ENCODE measurements at places on chromosomes 7 and 10.

GRCh38 chr7:122790132-122790531, 87.4 kb upstream of the RNF148 start:
- no peaks in the 10 kb centered on the region for H3K36me3 ChIP-seq
- H3K4me3 ChIP-seq = no peak overlapping the region
- no peaks in the 10 kb centered on the region for H3K27me3 ChIP-seq
- no peak for DNase-seq
- no peaks in the 10 kb centered on the region for H3K4me1 ChIP-seq

GRCh38 chr7:127920787-127921438, 110.3 kb downstream of the LRRC4 start:
- no peak for DNase-seq
- H3K36me3 ChIP-seq = no peaks in the 10 kb centered on the region
- H3K27ac ChIP-seq = no peak overlapping the region
- H3K27me3 ChIP-seq = no peaks in the 10 kb centered on the region

- H3K4me1 ChIP-seq = peaks cover 16% of the 10 kb centered on the region
- no peak overlapping the region for H3K27ac ChIP-seq
- no peaks in the 10 kb centered on the region for H3K36me3 ChIP-seq
These were observed 603 bp upstream of the HECW1 start for GRCh38 chr7:43111630-43112458.

GRCh38 chr7:38506004-38506403, 125.2 kb downstream of the AMPH start:
- DNase-seq = no peak
- no peaks in the 10 kb centered on the region for H3K4me1 ChIP-seq
- no peak overlapping the region for H3K27ac ChIP-seq
- H3K27me3 ChIP-seq = no peaks in the 10 kb centered on the region
- H3K4me3 ChIP-seq = no peak overlapping the region

DNA sequence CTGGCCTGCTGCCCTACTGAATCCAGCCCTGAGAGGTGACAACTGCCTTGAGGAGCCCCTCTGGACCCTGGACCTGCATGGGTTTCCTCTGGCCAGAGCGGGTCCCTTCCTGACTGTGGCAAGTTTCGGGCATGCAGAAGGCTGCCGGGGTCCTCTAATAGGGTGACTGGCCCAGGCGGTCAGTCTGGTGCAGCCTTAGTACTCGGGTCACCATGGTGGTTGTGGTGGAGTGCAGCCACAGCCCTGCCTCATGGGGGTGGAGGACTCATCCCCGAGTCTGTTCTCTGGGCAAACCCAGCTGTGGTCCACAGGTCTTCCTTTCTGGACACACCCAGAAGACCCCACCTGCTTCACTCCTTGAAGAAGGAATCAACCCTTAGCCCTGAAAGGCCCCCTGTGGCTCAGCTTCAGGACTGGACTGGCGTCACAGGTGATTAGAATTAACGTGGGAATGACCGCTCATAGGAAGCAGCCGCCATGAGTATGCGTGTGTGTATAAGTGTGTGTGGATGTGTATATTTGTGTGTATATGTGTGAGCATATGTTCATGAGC, 28.7 kb downstream of the RAMP3 start:
- H3K27me3 ChIP-seq = no peaks in the 10 kb centered on the region
- no peak overlapping the region for H3K27ac ChIP-seq
- no peak overlapping the region for H3K4me3 ChIP-seq
- DNase-seq = no peak

DNA sequence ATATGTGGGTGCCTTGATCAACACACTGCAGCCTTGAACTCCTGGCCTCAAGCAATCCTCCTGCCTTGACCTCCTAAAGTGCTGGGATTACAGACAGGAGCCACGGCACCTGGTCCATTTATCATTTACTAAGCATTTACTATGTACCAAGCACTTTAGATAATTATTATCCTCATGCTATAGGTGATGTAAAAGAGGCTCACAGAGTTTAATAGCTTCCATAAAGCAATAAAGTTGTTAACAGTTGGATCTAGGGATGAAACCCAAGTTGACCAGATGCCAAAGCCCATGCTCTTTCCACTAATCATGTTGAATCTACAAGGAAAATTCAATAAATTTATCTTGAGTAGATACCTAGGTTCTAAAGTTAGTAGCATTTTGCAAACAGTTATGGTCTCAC, 5.0 kb downstream of the NAPEPLD start:
- H3K4me1 ChIP-seq = peaks cover 7% of the 10 kb centered on the region
- no peak overlapping the region for H3K4me3 ChIP-seq
- H3K27me3 ChIP-seq = no peaks in the 10 kb centered on the region
- H3K27ac ChIP-seq = no peak overlapping the region
- no peaks in the 10 kb centered on the region for H3K36me3 ChIP-seq
- no peak for DNase-seq

GRCh38 chr10:111811517-111811916, 372.0 kb downstream of the GPAM start:
- H3K36me3 ChIP-seq = no peaks in the 10 kb centered on the region
- no peaks in the 10 kb centered on the region for H3K27me3 ChIP-seq
- DNase-seq = no peak
- H3K27ac ChIP-seq = no peak overlapping the region
- H3K4me1 ChIP-seq = no peaks in the 10 kb centered on the region
- H3K4me3 ChIP-seq = no peak overlapping the region

- H3K27ac ChIP-seq = peak overlapping the region; percentile 88
- H3K4me1 ChIP-seq = peaks cover 63% of the 10 kb centered on the region
- no peaks in the 10 kb centered on the region for H3K27me3 ChIP-seq
- H3K4me3 ChIP-seq = no peak overlapping the region
- peak; percentile 81 for DNase-seq
These were observed 15.8 kb upstream of the TRIM8 start for GRCh38 chr10:102628451-102628911.

- no peak overlapping the region for H3K4me3 ChIP-seq
- no peak for DNase-seq
- no peaks in the 10 kb centered on the region for H3K4me1 ChIP-seq
These were observed 55.8 kb downstream of the HBP1 start for GRCh38 chr7:107224374-107225223.

DNA sequence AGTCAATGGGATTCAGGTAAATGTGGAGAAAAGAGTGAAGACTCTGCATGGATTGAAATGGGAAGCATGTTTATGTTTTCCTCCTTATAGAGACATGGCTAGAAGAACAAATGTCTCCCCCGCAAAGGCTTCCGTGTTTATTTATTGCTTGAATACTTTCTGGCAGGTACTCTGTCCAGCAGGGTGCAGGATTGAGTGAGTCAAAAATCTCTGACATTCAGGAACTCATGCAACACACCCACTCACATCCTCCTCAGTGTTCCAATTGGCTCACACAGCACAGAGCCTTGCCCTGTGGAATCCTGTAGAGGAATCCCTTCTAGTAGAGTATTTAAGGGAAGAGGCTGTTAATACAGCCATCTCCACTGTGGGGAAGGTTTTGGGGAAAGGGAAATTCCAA, 290.3 kb upstream of the VWC2 start:
- H3K36me3 ChIP-seq = no peaks in the 10 kb centered on the region
- DNase-seq = no peak
- H3K27me3 ChIP-seq = no peaks in the 10 kb centered on the region
- H3K4me3 ChIP-seq = no peak overlapping the region

DNA sequence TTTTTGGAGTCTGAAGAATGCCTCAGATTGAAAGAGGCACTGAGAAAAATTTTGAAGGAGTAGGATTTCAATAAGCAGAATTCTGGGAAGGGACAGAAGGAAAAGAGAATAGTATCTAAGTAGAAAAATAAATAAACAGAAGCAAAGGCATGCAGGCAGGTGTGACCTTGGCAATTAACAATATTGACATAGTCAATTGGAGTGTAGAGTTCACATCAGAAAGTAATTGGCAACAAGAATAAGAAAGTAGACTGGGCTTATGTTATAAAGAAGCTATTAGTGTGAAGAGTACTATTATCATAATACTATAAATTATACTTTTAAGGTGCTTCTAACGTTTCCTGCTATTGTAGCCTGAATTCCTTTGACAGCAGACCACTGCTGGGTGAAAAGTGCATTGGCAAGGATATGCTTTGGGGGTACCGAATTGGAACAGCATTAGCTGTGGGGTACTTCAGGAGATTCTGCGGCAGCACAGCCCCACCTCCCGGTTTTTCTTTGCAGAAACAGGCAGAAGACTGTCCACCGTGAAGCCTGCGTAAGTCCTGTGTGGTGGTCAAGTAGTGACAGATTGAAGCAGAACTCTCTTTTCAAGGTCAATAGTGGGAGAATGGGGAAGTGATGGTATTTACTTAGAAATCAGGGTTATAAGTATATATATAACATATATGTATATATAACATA, 357.0 kb downstream of the THSD7A start:
- no peak overlapping the region for H3K4me3 ChIP-seq
- H3K4me1 ChIP-seq = no peaks in the 10 kb centered on the region
- H3K36me3 ChIP-seq = no peaks in the 10 kb centered on the region
- no peaks in the 10 kb centered on the region for H3K27me3 ChIP-seq
- DNase-seq = no peak

- no peaks in the 10 kb centered on the region for H3K27me3 ChIP-seq
- no peak for DNase-seq
- no peak overlapping the region for H3K4me3 ChIP-seq
- no peaks in the 10 kb centered on the region for H3K36me3 ChIP-seq
- H3K27ac ChIP-seq = peak overlapping the region; percentile 5
These were observed 171.5 kb downstream of the PRPF18 start for GRCh38 chr10:13758312-13758711.

- H3K4me3 ChIP-seq = no peak overlapping the region
- peaks cover 5% of the 10 kb centered on the region for H3K4me1 ChIP-seq
- H3K27me3 ChIP-seq = no peaks in the 10 kb centered on the region
- H3K27ac ChIP-seq = no peak overlapping the region
- no peak for DNase-seq
These were observed 63.0 kb downstream of the MINDY3 start for GRCh38 chr10:15797346-15797745.

GRCh38 chr7:33261585-33261984, 132.2 kb downstream of the BBS9 start:
- no peaks in the 10 kb centered on the region for H3K4me1 ChIP-seq
- no peaks in the 10 kb centered on the region for H3K27me3 ChIP-seq
- H3K27ac ChIP-seq = no peak overlapping the region
- no peak for DNase-seq
- no peaks in the 10 kb centered on the region for H3K36me3 ChIP-seq
- no peak overlapping the region for H3K4me3 ChIP-seq

DNA sequence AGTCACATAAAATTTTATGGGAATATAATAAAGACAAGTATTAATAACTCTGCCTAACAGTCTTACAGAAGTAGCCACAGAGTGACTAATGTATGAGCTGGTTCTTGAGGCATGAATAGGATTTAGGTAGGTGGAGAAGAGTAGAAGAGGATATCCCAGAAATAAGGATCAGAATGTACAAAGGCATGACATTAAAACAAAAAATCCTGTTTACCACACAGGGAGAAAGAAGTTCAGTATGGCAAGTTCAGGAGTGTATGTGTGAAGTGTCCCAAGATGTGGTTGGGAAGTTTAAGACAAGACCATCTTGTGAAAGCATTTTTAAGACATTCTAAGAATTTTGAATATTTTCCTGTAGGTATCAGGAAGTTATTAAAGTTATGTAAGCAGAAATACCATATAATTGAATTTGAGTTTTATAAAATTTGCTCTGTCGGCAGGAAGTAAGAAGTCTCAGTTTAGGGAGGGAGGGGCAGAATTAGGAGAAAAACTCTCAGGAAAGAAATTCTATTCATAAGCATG, 64.7 kb upstream of the CAV2 start:
- H3K36me3 ChIP-seq = no peaks in the 10 kb centered on the region
- peaks cover 20% of the 10 kb centered on the region for H3K4me1 ChIP-seq
- no peaks in the 10 kb centered on the region for H3K27me3 ChIP-seq
- no peak for DNase-seq

GRCh38 chr10:43260911-43261577, 5.8 kb downstream of the RASGEF1A start:
- peaks cover 21% of the 10 kb centered on the region for H3K4me1 ChIP-seq
- H3K27ac ChIP-seq = no peak overlapping the region
- no peaks in the 10 kb centered on the region for H3K36me3 ChIP-seq
- H3K4me3 ChIP-seq = no peak overlapping the region
- DNase-seq = no peak

DNA sequence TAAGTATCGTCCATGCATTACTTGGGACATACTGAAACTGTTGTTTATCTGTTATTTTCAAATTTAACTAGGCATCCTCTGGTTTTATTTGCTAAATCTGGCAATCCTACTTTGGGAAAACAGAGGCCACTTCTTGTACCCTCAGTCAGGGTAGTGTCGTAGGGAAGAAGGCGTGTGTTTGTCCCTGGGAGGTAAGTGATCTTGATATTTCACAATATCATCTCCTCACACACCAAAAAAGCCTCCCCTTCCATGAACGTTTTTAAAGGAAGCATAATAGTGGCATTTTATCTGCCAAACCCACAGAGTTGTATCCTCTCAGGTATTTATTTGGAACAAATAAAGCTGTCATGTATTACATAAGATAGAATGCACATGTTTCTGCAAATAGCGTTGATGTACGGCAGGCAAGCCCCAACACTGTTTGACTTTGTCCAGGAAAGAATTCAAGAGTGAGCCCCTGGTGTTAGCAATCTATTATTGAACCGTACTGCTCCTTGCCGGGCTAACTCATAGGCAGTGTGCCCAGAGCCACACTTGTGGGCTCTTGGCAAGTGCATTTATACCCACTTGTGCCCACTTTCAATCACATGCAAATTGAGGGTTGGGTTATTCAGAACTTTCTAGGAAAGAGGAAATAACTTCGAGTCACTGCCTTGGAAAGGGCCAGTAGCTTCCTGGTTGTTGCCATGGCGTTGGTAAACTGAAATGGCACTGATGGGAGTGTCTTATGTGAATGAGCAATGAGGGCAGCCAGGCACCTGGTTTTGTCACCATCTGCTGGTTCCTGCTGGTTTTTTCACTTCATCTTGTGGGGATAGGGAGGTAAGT, 266.0 kb downstream of the USP6NL start:
- peaks cover 11% of the 10 kb centered on the region for H3K4me1 ChIP-seq
- no peak for DNase-seq
- H3K27me3 ChIP-seq = no peaks in the 10 kb centered on the region
- H3K27ac ChIP-seq = no peak overlapping the region

GRCh38 chr7:5699467-5700384, 81.7 kb downstream of the RNF216 start:
- H3K4me1 ChIP-seq = peaks cover 61% of the 10 kb centered on the region
- no peak for DNase-seq
- H3K27me3 ChIP-seq = no peaks in the 10 kb centered on the region
- H3K27ac ChIP-seq = peak overlapping the region; percentile 72

GRCh38 chr7:71488308-71488707, 356.4 kb downstream of the GALNT17 start:
- no peak for DNase-seq
- H3K27ac ChIP-seq = no peak overlapping the region
- H3K36me3 ChIP-seq = no peaks in the 10 kb centered on the region
- no peak overlapping the region for H3K4me3 ChIP-seq
- H3K4me1 ChIP-seq = no peaks in the 10 kb centered on the region

DNA sequence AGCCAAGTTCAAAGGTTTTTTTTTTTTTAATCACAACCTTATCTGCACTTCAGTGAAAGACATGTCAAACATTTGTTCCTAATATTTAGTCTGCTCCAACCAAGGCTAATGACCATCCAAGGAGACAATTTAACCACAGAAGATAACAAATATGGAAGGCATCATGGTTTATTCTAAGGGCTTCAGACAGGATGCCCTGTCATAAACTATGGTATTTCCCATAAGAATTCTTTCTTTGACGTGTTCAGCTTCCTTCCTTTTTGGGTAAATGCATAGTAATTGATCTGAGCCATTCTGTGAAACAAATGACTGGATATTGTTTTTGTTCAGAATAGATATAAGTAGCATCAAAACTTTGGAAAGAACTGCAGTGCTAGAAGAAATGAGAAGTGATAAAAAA, 326.5 kb upstream of the AOAH start:
- H3K4me3 ChIP-seq = no peak overlapping the region
- peaks cover 10% of the 10 kb centered on the region for H3K4me1 ChIP-seq
- DNase-seq = no peak
- no peaks in the 10 kb centered on the region for H3K27me3 ChIP-seq
- no peak overlapping the region for H3K27ac ChIP-seq
- no peaks in the 10 kb centered on the region for H3K36me3 ChIP-seq

Data from heart right ventricle (tissue), 16 donors.